ENCODE measurements at places on chromosomes 12 and 14.

DNA sequence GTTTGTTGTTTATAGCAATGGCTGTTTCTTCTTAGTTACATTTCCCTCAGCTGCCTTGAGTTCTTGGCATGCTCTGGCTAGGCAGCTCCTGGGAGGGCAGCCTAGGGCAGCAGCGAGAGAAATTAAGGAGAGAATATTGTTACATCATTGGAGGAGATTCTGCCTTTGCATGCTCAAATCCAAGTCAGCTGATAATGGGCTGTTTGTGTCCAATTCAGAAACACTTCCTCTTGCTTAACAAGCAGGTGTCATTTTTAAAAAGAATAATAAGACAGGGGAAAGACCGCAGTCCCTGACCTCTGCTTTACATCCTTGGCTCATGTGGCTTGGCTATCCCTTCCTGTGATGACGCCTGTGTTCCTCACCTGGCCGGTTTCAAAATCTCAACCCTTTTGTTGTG, 76.9 kb downstream of the ESR2 start:
- no peak for DNase-seq

DNA sequence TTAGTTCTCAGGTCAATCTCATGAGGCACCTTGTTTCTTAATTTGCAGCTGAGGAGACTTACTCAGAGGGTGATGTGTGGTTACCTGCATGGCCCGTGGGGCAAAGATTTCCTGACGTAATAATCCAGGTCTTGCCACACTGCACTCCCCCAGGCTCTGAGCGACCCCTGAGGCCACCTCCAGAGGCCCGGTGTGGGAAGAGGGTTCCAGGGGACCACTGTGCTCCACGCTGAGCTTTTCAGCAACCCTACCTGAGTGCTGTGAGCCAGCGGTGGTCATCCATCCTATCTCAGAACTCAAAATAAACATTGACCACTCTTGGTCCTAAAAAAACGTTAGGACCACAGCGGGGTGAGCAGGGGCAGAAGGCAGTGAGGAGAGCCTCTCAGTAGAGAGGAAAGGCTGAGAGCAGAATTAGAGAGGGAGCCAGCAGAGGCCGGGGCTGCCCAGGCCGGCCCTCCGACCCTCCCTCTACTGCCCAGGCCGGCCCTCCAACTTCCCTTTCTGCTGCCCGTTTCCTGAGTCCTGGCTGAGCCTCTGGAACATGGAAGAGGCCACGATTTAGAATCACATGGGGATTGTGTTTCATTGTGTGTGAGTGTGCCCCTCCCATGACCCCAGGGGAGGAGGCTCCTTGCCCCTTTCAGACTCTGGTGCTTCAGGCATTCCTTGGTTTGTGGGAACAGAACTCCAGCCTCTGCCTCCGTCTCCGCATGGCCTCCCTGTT, 188.2 kb upstream of the DIO3 start:
- no peak for DNase-seq

DNA sequence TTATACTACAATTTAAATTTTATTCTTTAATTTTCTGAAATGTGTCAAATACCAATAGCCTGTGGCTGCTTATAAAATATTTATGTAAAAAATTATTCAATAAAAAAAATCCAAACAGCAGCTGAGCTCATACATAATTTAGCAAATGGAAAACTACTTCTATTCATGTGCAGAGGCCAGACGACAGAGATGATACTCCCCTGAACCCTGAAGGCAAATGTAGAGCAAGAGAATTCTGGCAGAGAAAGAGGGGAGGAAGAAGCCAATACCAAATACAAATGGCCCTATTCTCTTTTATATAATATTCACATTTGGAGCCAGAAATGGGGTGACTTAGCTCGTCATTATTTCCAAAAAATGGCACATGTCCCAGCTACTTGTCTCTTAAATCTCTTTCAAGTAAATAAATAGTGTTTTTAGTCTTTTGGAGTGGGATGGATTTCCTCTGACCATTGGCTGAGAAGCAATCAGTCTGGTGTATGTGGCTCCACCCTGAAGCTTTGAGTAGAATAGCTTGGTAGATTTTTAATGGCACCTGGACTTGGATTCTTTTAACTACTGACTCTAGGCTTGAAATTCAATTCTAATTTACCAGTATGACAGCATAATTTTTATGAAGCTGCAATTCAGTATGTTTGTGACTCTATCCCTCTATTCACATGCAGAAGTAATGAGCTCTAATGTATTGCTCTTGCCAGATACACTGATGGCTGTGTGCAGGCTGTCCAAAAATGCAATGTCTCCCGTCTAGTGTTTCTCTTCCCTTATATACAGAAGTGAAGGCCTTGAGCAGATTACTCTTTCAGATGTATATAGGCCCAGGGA, 113.4 kb upstream of the SCAF11 start:
- DNase-seq, result no peak

GRCh38 chr12:38775457-38775856, 129.9 kb downstream of the CPNE8 start:
- no peak for DNase-seq

- DNase-seq, result no peak
Measured at GRCh38 chr12:127170226-127171180, 1096.5 kb upstream of the TMEM132C start.

DNA sequence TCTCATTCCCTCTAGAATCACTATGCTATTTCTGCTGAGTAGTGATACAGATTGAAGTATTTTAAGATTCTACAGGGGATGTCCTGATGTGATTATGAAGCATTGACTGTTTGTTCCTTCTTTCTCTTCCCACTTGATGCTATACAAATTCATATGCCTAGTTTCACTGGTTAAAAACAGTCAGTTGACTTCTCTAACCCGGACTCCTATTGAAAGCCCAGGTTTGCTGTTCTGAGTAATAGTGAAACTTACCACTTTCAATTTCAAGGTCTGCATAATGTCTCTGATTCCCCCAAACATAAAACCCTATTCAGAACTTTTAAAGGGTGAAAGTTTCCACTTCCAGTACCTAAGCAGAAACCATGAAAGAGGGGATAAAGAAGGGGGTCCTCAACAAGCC, 117.7 kb upstream of the RPL10L start:
- DNase-seq, result no peak

GRCh38 chr14:51954657-51955056, 34.7 kb upstream of the RTRAF start:
- no peak for DNase-seq

- no peak for DNase-seq
Measured at GRCh38 chr12:4009979-4010704, 136.9 kb upstream of the PARP11 start.

DNA sequence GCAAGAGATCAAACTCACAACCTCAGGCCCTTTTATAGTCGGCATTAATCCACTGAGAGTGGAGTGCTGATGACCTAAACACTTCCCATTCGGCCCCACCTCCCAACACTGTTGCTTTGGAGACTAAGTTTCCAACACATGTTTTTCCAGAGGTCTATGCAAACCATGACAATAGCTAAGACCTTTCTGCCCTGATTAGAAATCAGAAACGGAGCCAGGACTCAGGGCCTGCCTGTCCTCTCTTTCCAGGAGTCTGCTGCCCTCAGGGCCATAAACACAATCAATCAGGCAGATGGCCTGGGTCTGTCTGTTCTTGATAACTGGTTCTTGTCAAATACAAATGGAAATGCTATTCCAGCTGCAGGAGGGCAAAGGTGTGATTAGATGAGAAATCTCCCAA, 97.2 kb upstream of the PSMC1 start:
- DNase-seq, result no peak

DNA sequence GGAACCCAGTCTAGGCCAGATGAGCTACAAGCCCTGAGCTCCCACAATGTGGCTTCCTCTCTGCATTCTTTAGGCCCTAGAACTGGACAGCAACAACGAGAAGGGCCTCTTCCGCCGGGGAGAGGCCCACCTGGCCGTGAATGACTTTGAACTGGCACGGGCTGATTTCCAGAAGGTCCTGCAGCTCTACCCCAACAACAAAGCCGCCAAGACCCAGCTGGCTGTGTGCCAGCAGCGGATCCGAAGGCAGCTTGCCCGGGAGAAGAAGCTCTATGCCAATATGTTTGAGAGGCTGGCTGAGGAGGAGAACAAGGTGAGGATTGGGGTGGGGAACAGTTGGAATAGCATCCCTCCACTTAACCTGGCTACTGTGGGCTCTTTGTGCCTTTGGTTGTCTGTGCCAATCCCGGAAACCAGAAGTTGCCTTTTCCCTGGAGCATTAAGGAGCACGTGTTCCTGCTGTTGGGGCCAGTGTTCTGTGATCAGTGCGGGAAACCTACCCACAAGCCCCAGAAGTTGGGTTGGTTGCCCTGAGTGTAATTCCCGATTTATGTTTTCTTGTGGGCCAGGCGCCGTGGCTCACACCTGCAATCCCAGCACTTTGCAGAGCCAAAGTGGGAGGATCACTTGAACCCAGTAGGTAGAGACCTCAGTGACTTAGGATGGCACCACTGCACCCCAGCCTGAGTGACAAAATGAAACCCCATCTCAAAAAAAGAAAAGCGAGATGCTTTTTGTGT, 6.4 kb downstream of the FKBP4 start:
- no peak for DNase-seq

DNA sequence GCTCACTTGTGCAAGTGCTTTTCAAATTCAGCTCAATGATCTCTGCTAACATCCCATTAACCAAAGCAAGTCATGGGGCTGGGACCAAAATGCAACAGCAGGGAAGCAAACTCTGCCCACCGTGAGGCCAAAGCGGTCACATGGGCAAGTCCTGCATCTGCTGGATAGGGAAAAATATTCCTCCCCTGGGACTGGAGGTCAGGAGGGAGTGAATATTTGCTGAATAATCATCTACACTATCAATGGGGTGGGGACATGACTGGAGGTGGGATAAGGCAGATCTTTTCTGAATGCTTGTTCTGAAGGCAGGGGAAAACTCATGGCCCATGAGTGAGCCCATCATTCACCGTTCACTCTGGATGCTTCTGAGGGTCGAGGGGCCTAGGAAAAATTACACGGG, 45.1 kb upstream of the VRK1 start:
- no peak for DNase-seq

DNA sequence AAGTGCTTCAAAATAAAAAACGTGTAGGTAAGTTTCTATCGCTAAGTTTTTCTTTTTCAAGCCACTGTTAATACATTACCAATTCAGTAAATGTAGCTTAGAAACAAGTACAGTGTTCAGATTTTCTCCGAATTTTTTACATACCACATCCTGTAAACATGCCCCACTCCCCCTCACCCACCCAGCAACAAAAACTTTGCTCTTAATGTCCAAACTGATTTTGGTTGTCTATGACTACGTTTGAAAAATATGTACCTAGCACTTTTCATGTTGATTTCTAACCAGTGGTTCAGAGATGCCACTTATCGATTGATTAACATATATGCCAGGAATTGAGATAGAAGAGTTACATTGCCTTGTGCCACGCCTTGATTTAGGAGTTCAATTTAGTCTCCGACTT, 663 bp upstream of the LIN7A start:
- DNase-seq, result no peak

- no peak for DNase-seq
Measured at GRCh38 chr12:95554532-95555071, 3.3 kb upstream of the USP44 start.

DNA sequence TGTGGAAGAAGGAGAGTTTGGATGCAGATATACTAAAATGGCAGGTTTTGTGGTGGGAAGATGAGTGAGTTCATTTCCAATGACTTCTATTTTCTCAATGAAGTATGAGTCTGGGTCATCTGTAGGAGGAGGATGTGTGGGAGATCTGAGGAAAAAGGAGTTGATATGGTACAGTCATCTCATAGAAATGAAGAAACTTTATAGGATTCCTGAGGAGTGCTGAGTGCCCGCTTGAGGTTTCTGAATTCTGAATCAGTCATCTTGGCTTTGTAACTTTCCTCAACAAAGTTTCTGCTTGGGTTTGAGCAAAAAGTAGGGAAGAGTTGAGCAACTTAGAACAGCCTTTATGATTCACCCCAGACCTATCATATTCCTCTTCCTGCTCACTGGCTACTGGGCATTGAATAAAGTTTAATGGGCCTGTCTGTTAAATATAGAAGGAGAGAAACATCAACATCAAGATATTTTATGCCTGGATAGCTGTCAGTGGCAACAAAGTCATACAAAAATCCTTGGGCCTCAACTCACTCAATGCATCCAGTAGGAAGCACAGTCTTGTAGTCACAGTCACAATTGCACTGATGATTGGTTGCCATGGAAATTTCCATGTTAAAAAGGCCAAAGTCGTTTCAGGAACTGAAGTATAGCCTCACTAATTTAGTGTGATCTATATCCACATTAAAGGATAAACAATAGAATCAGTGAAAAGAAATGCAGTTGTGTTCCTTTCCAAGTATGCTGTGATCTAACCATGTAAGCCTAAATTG, 284.7 kb downstream of the DUSP6 start:
- no peak for DNase-seq

GRCh38 chr14:92460916-92461579, 52.5 kb upstream of the RIN3 start:
- DNase-seq, result no peak

All from CD4-positive, alpha-beta T cell treated with Interleukin-6 at 100 ng/mL for 8 hours (primary cell).